ENCODE measurements at places on chromosomes 5 and 9.

GRCh38 chr5:36949593-36949992 lies 73.0 kb downstream of the NIPBL start:
- no peak for DNase-seq

DNA sequence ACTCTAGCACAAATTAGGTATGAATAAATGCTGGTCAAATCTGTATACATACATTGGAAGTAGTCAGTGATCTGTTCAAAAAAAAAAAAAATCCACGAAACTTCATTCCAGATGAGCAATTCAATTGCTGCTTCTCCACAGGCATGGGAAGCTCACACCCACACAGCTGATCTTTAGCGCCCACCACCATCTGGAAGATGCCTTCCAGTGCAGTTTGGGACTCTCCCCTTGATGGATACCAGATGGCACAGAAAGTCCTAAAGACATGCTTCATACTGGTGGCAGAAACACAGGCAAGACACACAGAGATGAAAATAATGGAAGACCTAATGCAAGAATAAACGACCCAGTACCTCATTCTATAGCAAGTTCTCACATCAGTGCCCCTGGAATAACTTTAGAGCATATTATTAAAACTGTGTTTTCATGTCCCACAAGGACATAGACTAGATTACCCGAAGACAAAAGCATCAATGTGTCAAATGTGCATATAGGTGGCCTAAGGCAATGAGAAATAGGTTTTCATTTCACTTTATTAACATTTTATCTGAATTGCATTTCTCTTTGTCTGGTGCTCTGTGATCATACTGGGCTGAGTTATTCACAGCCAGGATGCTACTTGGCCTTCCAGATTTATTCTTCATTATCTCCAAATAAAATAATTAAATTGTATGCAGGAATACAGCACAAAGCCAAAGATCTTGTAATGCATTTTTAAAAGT lies 135.4 kb upstream of the TAS2R1 start:
- no peak for DNase-seq

GRCh38 chr5:39440958-39441624 lies 16.3 kb upstream of the DAB2 start:
- no peak for DNase-seq

- no peak for DNase-seq
These were observed 60.1 kb downstream of the LMX1B start for GRCh38 chr9:126673689-126674364.

DNA sequence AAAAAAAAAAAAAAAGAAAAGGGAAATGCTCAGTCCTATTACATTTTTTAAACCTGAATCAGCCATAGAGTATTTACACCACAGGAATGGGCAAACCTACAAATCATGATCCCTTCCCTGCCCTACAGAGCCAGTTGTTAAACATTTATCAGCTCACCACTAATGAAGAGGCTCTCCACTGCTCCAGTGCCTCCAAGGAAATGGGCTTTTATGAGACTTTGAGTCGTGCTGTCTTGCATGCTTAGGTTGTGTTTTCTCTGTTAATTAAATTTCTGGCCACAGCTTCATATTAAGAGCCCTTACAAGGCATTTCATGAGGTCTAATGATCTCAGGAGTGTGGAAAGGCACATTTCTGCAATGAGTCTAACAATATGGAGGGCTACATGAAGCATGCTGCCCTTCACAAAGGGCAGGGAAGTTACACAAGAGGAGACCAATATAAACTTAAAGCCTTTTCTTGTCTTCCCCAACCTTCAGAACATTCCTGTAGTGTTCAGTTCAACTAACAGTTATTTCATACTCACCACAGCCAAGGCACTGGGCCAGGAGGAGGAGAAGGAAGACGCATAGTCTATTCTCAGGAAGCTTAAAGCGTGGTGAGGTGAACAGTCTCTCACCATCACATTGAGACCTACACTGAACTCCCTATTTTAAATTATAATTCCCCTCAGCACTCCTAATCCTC lies 140.1 kb upstream of the ABCA1 start:
- DNase-seq, result no peak

All from activated T-cell treated with anti-CD3 and anti-CD28 coated beads for 24 hours (primary cell).